Epithelial cell of alveolus of lung (primary cell): ENCODE measurements at places on chromosomes 11 and 22. TPM values are rescaled to one million over a fixed set of nuclear protein-coding genes. Genes with fewer than 3 reads are reported as not detected.

The NEFH gene
- 1.3 and 2.2 TPM in 2 replicates for total RNA-seq

The GRK3 gene
- 1.2 and 3.1 TPM in 2 replicates for total RNA-seq

The SYT7 gene
- 1.5 and 1.8 TPM in 2 replicates for total RNA-seq

The OR2AG1 gene
- not detected in 2 replicates for total RNA-seq

The MUC5AC gene
- not detected in 2 replicates for total RNA-seq

The OR52H1 gene
- 0.16 TPM in 1 of 2 replicates, not detected in the other for total RNA-seq

The TMEM191C gene
- total RNA-seq = 0.13 and 3.8 TPM in 2 replicates

The USP2 gene
- 0.26 and 0.40 TPM in 2 replicates for total RNA-seq

The PC gene
- total RNA-seq = 51.1 and 92.1 TPM in 2 replicates

The CD3G gene
- not detected in 2 replicates for total RNA-seq

The CCDC116 gene
- 0.16 TPM in 1 of 2 replicates, not detected in the other for total RNA-seq
